ENCODE measurements at places on chromosomes 2 and 18. TPM values are rescaled to one million over a fixed set of nuclear protein-coding genes. Genes with fewer than 3 reads are reported as not detected.

DNA sequence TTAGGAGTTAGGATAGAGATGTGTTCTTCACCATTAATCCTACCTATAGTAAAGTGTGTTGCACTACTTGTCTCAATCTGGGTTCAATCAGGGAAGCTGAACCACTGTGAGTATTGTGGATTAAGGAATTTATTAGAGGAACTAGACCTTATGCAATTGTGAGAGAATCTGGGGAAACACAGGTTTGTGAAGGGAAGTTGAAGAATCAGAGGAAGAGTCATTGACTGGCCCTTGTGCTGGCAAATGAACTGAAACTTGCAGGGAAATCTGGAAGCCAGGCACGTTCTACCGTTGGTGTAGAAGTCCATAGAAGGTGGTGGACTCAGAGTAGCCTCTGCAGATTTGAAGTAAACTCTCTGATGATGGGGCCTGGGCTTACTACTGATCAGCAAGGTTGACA is 44.7 kb upstream of the HK2 start:
- no peak for DNase-seq

- DNase-seq, result no peak
Observed at GRCh38 chr2:9238591-9239326, 32.1 kb downstream of the ASAP2 start.

DNA sequence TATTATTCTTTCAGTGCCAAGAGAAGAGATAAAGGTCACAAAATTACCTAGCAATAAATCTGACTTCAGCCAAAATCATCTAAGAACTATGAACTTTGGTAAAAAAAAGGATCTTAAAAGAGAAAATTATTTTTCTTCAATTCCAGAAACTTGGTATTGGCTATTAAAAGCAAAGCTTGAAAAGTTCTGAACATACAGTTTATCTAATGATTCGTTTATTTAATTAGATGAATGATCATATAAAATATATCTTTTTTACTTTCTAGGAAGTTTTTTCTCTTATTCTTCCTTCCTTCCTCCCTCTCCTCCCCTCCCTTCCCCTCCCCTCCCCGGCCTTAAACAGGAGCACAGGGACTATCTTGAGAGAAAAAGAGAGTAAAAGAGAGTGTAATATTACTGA is 536.1 kb downstream of the SOX11 start:
- DNase-seq, result no peak

- no peak for DNase-seq
Observed at GRCh38 chr2:36711741-36712314, 15.3 kb downstream of the VIT start.

DNA sequence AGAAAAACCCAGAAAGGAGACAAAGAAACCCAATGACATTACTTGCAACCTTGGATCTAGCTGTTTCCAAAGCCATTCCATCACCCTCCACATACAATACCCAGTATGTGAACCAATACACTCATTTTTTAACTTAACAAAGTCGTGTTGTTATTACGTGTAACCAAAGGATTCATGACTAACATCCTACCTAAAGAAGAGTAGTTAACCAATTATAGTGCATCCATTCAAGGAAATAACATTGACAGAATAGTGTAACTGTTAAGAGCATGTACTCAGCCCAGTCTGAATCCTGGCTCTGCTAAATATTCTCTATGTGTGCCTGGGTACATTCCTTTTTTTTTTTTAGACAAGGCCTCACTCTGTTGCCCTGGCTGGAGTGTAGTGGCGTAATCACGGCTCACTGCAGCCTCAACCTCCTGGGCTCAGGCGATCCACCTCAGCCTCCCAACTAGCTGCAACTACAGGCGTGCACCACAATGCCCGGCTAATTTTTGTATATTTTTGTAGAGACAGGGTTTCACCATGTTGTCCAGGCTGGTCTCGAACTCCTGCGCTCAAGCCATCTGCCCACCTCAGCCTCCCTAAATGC is 9.9 kb downstream of the TLK1 start:
- no peak for DNase-seq

DNA sequence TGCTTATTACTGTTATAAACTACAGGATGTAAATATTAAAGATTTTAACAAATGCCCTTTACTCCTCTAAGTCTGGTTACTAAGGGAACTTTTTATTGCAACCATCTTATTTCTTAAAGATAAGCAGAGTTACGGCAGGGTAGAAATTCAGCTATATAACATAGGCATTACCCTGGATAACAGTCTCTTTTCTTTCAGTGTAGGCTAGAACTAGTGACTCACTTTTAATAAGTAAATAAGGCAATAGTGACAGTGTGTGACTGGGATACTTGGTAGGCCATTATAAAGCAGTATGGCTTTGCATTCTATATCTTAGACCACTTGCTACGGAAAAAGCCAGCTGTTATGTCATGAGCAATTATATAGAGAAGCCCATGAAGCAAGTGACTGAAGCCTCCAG is 1041.0 kb upstream of the NRXN1 start:
- no peak for DNase-seq

- DNase-seq, result no peak
Observed at GRCh38 chr2:35989040-35989439, 366.5 kb upstream of the CRIM1 start.

GRCh38 chr2:197378494-197379307 is 56.1 kb downstream of the SF3B1 start:
- DNase-seq, result peak; percentile 69

- DNase-seq, result no peak
Observed at GRCh38 chr2:44424211-44424610, 62.5 kb downstream of the CAMKMT start.

DNA sequence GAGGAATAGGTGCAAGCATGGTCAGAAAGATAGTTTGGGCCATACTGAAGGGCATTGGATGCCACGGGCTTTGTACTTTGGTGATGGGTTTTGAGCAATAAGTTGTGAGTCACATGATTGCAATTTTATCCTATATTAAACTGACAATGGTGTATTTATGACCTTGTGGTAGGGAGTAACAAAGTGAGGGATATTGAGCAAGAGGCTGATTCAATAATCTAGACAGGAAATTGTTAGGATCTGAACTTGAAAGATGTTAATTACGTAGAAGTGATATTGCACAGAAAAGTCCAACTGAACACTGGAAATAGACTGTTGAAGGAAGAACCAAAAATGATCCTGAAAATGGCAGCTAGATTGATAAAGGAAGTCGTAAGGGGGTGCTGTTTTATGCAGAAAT is 46.6 kb upstream of the TCF4 start:
- peak; percentile 0 for DNase-seq

DNA sequence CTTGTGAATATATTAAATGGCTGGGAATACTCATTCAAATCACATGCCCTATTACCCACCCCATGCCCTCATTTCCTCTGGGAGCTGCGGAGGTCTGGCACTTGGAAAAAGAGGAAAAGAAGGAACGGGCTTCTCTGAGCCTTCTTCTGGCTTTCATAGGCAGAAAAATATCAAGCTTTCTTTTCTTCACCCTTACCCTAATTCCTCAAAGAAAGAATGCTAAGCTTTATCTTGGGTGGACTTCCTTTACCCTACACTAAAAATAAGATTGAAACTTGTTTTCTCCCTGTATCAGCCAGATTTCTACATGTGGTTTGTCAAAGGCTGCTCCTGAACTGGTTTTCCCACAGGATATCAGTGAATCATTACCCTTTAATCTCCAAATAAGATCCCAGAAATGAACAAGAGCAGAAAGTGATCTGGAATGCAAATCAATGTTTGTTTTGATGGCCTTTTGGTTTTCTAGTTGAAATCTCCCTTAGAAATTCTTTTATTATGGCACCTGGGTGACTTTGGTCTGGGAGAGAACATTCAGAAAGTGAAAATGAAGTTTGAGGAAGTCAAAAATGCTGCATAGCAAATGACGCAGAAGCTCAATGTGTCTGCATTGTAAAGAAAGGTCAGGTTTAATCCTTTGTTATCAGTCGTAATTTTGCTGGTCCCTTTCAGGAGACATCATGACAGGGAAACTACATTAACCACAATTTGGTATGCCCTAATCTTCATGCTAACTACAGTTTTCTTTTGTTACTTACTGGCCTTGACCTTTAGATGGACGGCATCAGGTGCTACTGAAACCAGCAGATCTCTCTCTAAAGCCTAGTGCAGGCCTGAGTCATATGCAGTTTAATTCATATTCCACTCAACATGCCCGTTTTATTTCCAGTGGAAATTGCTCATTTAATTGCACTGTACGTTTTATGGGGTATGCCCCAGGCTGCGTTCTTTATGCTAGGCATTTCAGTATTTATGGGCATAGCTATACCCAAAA is 46.6 kb upstream of the HNRNPA3 start:
- peak; percentile 75 for DNase-seq

DNA sequence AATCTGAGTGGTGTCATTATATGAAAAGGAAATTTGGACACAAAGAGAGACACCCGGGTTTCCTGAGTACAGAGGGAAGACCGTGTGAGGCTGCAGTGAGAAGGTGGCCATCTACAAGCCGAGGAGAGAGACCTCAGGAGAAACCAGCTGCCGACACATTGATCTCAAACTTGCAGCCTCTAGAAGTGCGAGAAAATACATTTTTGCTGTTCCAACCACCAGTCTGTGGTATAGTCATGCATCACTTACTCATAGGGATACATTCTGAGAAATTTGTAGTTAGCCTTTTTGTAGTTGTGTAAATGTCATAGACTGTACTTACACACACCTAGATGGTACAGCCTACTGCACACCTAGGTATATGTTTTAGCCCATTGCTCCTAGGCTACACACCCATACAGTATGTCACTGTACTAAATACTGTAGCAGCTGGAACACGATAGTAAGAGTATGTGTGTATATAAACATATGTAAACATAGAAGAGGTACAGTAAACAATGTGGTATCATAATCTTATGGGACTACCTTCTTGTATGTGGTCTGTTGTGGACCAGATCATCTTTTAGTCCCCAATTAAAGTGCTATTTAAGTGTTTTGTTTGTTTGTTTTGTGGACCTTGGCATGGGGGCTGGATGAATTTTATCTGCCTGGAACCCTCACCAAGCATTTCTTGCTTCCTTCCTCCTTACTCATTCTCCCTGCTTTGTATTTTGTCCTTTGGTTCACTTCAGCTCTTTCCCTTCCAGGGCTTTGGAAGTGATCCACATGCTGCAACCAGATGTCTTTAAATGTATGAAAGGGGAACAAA is 38.3 kb upstream of the SESTD1 start:
- no peak for DNase-seq

DNA sequence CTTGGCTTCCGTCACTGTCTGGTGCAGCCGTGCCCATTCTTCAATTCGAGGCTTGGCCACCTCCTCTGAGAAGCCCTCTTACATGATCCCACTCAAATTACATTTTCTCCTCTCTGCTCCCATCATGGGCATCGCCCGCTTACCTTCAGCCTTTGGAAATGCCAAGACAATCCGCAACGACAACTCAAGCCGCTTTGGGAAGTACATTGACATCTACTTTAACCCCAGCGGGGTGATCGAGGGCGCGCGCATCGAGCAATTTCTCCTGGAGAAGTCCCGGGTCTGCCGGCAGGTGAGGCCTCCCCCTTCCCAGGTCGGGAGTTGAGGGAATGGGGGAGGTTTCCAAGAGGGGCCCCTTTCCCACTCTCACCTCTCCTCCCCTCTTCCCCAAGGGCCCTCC is 38.3 kb downstream of the MYO7B start:
- DNase-seq, result no peak

- no peak for DNase-seq
Observed at GRCh38 chr2:63679252-63679855, 90.6 kb downstream of the MDH1 start.

DNA sequence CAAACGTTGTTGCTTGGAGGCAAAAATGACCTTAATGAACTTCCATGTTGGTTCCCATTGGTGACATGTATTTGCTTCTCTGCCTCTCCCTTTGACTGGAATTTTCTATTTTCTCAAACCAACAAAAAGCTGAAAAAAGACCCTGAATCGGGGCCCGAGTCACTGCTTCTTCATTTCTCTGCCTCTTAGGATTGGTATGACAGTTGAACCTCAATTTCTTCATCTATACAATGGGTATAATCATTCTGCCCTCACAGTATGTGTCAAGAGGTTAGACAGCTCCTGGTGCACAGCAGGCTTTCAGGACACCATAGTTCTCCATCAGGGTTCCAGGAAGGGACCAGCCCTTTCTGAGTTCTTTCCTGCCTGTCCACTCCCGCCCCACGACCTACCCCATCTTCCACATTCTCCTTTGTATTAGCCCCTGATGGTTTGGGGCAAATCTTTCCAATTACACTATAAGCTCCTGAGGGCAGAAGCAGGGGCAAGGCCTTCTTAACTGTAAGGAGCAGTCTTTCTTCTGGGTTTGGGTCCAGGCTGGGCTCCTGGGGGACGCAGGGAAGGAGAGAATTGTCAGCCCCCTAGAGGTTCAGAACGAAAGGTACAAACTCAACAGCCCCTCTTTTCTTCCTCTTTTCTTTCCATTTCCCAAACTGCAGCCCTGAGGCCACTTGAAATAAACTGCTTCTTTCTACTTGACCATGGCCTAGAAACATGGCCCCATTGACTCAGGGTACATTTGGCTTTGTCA is 6.3 kb upstream of the PKDCC start:
- no peak for DNase-seq

Gene ADCYAP1
- total RNA-seq, result not detected

Gene RNU2-63P
- not detected for total RNA-seq

Gene COLEC12
- total RNA-seq, result 45.1 TPM

Gene CDK5R2
- not detected for total RNA-seq

Gene LINC00305
- total RNA-seq, result not detected

Gene CABYR
- 3.1 TPM for total RNA-seq

Gene CXCR4
- 57.4 TPM for total RNA-seq

Gene LRRC30
- not detected for total RNA-seq

Gene GREB1L
- total RNA-seq, result 10.1 TPM

Gene BBS5
- total RNA-seq, result 3.2 TPM

Gene IL36G
- total RNA-seq, result not detected

Gene CCDC74B
- total RNA-seq, result 2.2 TPM

Gene MYL12A
- total RNA-seq, result 781 TPM

All from dermis blood vessel endothelial cell (primary cell).